ENCODE measurements at places on chromosomes 11 and 22.

DNA sequence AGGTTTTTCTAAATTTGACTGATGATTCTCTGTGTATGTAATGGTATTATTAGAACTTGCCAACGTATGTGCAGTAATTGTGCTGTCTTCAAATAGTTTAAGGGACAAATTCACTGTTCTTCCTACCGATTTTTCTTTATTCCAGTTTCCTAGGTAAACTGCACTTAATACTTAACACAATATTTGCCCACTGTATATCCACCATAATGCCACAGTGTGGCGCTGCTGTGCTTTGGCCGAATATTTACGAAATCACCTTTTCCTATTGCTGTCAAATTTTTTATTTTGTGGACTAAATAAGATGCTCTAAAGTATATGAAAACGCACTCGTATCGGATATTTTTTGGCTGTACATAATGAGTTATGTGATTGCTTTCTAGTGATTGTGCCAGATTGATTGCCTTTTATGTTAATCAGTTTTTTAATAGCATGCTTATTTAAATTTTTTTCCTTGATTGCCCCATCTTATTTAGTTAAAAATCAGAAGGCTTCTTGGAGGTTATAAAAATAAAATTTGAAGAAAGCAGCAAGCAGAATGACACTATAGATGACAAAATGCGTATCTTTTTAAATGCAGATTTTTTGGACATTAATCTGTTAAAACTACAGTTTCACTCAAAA, 10.5 kb downstream of the AASDHPPT start:
- ATAC-seq = peak; percentile 81

- ATAC-seq = peak; percentile 16
Measured at GRCh38 chr22:47630741-47631534, 868.5 kb downstream of the TBC1D22A start.

DNA sequence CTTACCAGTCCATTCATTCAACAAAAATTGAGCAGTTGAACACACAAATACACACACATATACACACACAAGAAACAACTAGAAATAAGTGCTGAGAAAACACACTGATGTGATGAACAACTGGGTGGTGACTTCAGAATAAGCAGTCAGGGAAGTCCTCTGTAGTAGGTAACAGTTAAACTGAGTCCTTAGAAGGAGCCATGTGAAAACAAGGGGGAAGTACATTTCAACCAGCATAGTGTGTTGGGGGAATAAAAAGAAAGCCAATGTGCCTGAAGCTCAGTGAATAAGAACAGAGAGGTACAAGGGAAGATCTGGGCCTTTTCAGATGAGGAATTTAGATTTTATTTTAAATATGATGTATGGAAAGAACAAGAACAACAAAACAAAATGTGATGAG, 6.8 kb upstream of the TMEM123 start:
- ATAC-seq = no peak

DNA sequence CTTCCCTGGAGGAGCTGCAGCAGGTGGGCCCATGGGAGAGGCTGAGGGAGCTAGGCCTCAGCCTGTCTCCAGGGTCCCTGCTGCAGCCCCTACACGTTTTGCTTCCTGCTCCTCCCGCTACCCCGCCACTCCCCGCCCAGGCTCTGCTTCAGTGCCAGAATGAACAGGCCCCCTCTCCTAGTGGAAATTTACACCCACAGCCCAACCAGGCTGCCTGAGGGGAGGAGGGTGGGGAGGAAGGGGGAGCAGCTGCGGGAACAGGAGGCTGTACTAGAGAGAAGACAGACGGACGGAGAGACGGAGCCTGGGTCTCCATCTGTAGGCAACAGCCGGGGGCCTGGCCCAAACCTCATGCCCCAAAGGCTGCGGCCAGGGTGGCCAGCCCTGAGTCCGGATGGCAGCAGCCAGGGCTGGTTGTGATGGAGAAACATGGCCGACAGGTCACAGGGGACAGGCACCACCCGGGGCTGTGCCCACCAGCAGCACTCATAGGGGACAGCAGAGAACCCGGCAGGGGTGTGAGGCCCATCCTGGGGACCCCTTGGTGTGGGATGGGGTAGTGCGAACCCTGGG, 20.6 kb downstream of the FLRT1 start:
- no peak for ATAC-seq

DNA sequence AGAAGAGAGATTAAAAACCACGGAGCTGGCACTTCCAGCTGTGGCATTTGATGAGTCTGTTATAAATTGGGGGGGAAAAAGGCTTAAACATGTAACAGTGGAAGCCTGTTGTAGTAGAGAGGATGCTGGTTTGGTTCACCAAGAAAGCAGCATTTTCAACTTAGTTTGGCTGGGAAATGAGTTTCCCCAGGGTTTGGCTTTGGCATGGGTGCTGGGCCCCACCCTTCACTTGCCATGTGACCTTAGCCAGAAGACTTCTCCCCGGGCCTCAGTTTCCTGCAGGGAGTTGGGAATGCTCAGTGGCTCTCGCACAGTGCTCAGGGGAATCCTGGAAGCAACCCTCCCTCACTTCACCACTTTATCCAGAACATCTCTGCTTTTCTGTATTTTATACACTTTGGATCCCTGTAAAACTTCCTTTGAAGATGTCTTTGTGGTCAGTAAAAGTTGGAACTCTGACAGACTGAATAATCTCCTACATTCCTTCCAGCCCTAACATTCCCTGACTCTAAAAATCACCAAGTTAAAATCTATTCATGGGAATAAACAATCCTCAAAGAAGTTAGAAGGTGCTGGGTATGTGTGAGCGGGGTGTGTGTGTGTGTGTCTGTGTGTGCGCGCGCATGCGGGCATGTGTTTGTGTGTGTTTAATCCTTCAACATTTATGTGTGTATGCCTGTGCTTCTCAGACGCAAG, 166.0 kb downstream of the TENM4 start:
- ATAC-seq = peak; percentile 73

- no peak for ATAC-seq
Measured at GRCh38 chr11:1307163-1307870, 2.1 kb downstream of the TOLLIP start.

GRCh38 chr22:38968801-38969200, 11.4 kb downstream of the APOBEC3A start:
- ATAC-seq = no peak

- ATAC-seq = no peak
Measured at GRCh38 chr11:2287091-2287490, 14.6 kb downstream of the C11orf21 start.

GRCh38 chr11:16297332-16297731, 59.0 kb downstream of the SOX6 start:
- ATAC-seq = no peak

DNA sequence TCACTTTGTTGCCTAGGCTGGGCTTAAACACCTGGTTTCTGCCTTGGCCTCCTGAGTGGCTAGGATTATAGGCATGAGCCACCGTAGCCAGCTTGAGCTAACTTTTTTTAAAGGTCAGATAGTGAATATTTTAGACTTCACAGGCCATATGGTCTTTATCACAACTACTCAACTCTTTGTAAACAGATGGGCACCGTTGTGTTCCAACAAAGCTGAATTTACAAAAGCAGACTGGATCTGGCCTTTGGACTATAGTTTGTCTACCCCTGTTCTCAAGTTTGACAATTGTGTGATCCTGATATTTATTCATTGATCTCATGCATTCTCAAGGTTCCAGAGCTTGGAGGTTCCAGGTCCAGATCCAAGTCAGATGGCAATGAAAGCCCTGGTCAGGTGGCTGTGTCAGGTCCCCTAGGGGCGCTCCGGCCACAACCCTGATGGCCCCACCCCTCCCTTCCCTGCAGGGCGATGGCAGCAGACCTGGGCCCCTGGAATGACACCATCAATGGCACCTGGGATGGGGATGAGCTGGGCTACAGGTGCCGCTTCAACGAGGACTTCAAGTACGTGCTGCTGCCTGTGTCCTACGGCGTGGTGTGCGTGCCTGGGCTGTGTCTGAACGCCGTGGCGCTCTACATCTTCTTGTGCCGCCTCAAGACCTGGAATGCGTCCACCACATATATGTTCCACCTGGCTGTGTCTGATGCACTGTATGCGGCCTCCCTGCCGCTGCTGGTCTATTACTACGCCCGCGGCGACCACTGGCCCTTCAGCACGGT, 15.8 kb downstream of the P2RY2 start:
- ATAC-seq = no peak

GRCh38 chr22:26565181-26565580, 24.8 kb downstream of the TPST2 start:
- ATAC-seq = no peak

DNA sequence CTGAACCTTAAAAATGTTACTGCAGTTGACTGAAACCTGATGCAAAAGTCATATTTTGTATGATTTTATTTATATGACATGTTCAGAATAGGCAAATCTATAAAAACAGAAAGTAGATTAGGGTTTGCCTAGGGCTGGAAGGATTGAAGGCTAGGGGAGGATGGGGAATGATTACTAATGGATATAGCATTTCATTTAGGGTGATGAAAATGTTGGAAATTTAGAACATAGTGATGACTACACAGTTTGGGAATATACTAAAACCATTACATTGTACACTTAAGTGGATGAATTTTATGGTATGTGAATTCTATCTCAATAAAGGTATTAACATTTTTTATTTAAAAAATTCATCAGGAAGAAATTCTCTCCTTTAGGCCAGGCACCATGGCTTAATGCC, 22.9 kb upstream of the PAFAH1B2 start:
- ATAC-seq = no peak

DNA sequence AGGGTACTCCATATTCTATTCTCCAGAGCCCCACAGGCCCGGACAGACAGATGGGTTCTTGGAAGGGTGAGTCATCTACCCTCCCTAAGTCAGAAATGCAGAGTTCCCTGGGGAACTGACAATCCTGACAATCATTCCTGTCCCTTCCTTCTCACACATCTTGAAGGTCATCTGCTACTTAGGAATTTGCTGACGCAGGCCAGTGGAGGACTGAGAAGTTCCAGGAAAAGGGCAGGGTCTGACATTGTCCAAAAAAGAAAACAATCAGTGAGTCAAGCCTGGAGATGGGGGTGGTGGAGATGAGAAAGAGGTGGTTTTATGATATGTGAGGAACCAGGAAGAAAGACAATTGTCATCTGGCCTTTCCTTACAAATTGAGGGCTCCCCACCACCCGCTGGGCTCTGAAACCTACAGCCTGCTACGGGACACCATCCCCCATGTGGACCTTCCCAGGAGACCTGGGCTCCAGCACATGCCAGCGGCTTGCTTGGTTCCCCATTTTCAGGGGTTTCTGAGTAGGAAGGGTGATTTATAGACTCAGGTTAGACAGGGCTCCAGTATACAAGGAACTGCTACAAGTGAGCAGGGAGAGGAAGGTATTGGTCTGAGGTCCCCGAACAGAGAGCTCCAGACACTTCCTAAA, 12.9 kb downstream of the CD59 start:
- ATAC-seq = peak; percentile 69

- peak; percentile 75 for ATAC-seq
Measured at GRCh38 chr11:46896719-46897406, 21.5 kb downstream of the LRP4 start.

GRCh38 chr22:38718414-38718813, 12.7 kb downstream of the GTPBP1 start:
- ATAC-seq = peak; percentile 100

DNA sequence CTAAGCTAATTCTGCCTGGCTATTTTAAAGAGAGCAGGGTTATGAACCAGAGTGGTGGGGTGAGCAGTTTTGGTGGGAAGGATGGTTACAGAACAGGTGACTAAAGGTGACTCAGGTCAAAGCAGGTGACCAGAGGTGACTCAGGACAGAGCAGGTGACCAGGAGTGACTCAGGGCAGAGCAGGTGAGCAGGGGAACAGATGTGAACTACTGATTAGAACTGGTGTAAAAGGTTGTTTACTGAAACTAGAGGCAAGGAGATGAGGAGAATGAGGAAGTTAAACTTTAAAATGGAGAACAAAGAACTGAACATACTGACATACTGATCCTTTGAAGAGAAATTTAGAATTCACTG, 15.4 kb upstream of the HYLS1 start:
- ATAC-seq = no peak

GRCh38 chr22:41782316-41782715, 18.2 kb upstream of the CCDC134 start:
- ATAC-seq = no peak

DNA sequence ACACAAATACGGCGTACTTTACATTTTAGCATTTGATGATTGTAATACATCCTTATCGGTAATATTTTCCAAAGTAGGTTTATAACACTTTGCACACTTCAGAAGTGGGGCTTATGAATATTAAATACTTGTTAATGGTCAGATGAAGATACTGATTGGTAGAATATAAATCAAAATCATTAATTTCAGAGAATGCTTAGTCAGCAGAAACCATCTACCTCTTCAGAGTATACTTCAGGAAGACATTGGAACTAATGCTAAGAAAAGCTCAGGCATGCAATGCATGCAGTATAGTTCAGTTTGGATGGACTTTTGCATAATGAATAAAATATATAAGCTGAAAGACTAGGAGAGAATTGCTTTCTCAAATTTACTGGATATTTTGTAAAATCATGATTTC, 19.7 kb upstream of the TECTA start:
- ATAC-seq = no peak

DNA sequence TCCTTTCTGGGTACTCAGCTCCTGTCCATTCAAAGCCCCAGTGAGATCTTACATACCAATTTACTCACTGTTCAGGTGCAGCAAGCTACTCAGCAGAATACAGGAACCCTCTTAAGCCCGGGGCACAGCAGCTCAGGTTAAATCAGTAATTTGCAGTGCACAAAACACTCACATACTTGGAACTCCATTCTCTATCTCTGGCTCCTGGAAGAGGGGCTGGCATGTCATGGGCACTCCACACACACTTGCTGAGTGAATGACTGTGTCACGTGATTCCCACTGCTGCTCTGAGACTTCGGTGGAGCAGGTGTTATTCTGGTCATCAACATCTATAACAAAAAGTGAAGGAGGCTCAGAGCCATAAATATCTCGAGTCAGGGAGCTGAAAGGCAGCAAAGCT, 157.3 kb upstream of the BDNF start:
- ATAC-seq = no peak

All from SK-N-SH treated with all-trans-retinoic acid at 6 μM for 48 hours (cell line).